ENCODE measurements at places on chromosomes 12 and 14.

- no peak for DNase-seq
Observed at GRCh38 chr12:132360906-132361777, 31.8 kb upstream of the GALNT9 start.

DNA sequence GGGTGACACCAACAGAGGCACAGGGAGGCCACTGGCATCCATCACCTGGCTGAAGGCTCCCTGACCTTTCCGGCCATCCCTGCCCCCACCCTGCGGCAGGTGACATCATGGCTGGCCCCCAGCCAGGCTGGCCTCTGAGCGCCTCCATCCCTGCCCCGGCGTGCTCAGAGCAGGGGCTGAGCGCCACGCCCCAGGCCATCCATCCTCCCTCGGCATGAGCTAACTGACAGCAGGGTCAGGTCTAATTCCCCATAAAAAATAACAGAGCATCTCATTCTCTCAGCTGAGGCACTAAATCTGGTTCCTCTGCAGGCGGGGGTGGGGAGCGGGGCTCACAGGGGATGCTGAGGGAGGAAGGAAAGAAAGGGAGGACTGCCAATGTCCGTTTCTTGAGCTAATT is 50.7 kb downstream of the PRIMA1 start:
- DNase-seq = no peak

DNA sequence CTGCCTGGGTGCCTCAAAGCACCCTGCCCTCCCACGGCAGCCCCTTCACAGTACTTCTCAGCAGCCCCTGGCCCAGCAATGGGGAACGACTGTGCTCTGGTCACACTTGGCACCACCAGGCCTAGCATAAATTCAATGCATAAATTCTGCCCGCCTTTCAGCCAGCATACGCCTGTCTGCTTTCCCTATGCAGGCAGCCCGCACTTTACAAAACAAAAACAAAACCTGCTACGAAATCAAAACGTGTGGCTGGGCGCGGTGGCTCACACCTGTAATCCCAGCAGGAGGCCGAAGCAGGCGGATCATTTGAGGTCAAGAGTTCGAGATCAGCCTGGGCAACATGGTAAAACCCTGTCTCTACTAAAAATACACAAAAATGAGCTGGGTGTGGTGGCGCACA is 33.5 kb downstream of the SNRNP35 start:
- DNase-seq = no peak

DNA sequence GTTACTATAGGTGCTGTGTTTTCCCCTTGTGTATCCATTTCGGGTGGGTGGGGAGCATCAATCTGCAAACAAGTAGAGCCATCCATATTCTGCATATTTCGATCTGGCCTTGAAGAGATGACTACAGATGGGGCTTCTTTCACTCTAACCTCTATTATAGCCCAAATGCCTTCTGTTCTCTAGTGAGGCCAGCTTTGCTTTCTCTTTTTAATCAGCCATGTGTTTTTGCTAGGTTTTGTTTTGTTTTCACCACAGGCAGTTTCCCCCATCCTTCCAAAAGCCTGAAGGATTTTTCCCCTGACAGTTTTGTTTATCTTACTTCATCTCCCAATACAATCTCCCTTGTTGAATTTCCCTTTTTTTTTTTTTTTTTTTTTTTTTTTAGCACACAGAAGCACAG is 224.1 kb downstream of the BTG1 start:
- no peak for DNase-seq

- no peak for DNase-seq
Observed at GRCh38 chr12:52427083-52427482, 7.1 kb downstream of the KRT75 start.

DNA sequence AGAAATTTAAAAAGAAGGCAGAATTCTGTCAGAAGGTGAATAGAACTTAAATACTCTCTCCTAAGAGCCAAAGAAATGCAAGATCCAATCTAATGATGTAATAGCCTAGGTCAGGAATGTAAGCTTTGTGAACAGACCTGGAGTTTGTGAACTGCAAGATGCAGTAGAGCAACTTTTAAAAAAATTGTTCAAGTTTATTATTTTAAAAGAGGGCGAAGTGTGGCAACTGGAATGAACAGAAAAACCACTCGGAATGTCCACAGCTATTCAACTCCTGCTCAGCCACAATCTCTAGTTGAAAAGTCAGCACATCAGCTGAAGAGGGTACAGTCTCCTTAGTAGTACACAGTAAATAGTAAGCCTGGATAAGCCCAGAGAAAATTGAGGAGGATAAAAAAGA is 228.8 kb downstream of the PPFIA2 start:
- peak; percentile 14 for DNase-seq

GRCh38 chr12:119857041-119857591 is 20.0 kb downstream of the CIT start:
- DNase-seq = no peak

DNA sequence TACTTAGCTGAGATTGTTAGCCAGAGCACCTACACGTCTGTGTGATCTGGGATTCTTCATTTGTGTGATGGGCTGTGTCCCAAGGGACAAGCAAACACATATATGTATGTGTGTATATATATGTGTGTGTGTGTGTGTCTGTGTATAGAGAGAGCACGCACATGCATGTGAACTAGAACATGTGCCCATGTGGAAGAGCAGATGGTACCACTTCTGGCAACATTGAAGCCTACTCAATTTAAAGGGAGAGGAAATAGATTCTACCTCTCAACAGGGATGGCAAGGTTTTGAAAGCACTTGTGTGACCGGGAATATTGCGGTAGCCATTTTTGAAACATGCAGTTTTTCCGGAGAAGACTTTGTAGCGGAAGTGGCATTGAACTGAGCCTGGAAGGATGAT is 1.4 kb downstream of the TOMM20L start:
- no peak for DNase-seq

DNA sequence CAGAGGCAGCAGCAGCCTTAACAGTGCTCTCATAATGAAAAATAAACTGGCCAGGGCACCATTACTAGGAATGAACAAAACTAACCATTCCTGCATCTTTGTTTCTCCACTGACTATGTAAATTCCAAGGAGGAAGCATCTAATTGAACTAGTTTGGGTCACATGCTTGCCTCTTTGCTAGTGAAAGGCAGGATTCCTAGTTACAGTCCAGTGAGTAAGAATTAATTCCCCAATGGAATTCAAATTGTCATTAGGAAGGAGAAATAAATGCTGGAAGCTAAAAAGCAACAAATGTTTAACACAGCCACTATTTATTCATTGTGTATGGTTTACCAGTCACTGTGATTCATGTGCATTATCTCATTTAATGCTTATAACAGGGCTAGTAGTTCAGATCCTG is 316.0 kb downstream of the CCDC91 start:
- DNase-seq = no peak

DNA sequence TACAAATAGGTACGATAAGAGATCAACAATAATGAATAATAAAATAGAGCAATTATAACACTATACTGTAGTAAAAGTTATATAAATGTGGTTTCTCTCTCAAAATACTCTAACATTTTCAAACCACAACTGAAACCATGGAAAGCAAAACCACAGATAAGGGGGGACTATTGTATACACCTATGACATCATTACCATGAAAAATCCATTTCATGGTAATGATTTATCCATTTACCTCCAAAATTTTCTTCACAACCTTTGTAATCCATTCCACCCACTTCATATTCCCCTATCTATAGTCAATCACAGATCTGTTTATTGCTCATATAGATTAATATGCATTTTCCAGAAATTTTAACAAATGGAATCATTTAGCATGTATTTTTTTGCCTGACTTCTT is 163.9 kb upstream of the G2E3 start:
- DNase-seq = no peak

DNA sequence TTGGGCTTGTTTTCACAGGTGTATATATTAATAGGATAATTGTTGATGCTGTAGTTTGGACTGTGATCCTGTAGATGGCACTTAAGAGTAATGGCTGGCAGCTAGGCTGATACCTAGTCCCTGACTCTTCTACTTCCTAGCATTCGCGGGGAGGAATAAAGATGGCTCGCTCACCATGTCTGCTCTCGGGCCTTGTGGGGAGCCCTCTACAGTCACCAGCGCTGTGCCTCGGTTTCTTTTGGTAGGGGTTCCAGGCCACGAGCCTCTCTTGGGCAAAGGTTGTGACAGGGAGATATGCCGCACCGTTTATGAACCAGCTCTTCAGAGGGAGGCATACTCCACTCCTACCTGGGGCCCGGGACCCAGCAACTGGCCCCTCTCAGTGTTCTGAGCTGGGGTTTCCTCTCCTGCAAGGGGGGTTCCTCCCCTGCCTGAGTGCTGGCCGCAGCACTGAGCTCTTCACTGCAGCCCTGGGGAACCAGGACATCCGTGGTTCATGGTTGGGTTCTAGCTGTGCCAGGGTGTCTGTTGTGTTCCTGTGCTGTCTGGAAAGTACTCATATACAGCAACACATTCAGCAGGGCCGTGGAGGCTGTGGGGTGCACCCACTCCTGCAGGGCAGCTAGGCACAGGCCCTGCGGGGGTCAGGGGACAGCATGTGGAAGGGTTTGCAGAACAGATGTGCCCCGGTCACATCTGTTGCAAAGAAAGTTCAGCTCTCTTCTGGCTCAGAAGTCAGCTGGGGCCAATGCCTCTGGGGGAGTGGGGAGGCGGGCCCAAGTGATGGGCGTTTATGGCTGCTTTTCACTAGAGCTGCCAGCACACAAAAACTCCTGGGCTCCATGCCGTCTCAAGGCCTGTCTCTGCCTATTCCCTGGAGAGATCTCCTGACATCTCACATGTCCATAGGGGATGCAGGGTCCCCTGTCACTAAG is 147.9 kb downstream of the PPFIA2 start:
- DNase-seq = peak; percentile 24

DNA sequence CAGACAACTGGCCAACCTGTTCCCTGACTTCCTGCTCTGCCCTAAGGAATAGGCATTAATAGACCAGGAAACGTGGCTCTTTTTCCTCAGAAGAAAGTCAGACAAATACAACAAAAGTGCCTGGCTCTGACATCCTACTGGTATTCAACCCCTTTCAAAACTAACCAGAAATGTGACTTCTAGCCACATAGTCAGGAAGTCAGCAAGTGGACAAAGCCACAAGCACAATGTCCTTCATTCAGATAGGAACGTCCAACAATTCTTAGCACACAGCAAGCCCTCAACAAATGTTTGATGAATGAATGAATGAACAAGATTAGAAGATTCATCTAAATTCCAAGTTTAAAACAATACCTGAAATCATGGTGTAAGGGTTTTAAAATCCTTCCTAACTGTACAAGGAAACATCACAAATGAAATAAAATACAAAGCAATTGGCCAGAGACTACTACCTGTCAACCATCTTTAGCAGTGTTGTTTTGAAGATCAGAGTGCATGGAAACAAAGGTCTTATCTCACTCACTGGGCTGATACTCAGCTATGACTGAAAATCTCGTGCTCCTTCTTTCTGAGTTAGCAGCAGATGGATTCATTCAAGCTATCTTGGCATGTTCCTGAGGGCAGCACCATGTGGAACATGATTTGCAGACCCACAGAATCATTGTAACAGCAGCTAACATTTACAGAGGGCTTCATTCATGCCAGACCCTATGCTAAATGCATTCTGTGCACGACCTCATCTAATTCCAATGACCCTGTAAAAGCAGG is 16.5 kb downstream of the APPL2 start:
- no peak for DNase-seq

DNA sequence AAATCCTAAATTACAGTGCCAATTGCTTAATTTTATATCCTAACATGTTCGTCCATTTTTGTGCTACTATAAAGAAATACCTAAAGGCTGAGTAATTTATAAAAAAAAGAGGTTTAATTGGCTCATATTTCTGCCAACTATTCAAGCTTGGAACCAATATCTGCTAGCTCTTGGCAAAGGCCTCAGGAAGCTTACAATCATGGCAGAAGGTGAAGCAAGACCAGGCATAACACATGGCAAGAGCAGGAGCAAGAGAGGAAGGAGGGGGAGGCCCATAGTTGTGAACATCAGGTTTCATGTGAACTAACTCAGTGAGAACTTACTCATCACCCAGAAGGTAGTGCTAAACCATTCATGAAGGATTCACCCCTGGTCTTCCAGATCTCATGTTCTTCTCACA is 494.3 kb downstream of the CCER1 start:
- DNase-seq = no peak

GRCh38 chr12:22874151-22874550 is 249.2 kb downstream of the ETNK1 start:
- no peak for DNase-seq

- DNase-seq = no peak
Observed at GRCh38 chr12:26723379-26724308, 109.3 kb downstream of the ITPR2 start.

DNA sequence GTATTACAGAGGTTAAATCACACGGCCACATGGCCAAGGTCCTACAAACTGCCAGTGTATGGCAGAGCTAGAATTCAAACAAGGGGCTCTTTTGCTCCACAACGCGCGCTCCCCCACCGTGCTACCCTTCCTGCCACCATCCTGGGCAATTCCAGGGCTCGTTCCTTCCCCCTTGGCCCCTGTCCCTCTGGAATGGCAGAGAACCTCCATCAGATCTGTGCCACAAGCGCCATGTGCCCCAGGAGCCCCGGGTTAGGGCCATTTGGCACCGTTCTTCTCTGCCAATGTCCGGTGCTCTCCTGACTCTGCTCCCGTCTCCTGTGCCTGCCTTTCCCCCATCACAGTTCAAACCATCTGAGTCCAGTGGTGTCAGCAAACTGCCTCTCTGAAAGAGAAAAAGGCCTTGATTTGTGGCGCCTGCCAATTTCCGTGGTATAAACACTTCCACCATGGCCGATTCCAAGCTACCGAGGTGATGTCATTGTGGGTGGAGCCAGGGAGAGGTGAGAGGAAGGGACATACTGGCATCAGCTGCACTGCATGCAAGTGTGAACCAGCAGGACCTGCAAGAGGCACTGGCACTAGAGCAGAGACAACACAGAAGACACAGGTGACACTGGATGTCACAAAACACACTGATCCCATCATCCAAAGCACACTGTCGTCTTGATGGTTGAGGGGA is 163.1 kb downstream of the CALM1 start:
- DNase-seq = peak; percentile 18

- DNase-seq = no peak
Observed at GRCh38 chr12:60240891-60241290, 645.1 kb downstream of the SLC16A7 start.

DNA sequence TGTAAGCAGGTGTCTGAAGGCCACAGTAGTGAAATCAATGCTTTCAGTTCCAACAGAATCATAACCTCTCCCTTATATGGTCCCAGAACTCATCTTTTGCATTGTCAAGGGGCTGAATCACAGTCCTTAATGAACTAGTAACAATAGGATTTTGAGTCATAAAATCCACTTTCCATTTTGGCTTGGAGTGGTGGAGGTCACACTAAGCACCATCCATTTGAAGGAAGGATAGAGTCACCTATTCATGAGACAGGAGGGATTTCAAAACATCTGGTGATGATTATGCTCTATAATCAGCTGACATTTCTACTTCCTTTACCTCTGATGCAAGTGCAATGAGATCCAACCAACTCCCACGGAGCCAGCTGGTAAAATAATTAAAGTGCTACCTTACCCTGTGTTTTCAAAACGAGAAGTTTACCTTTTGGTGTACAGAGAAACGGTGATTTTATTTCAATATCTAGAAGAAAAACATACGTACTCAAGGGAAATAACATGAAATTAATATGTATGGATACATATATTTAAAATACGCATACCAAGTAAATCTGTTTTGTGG is 59.1 kb downstream of the TMEM132D start:
- DNase-seq = no peak

Data from H4 (cell line).